T follicular helper cell (primary cell): ENCODE measurements at places on chromosomes 6 and 20.

DNA sequence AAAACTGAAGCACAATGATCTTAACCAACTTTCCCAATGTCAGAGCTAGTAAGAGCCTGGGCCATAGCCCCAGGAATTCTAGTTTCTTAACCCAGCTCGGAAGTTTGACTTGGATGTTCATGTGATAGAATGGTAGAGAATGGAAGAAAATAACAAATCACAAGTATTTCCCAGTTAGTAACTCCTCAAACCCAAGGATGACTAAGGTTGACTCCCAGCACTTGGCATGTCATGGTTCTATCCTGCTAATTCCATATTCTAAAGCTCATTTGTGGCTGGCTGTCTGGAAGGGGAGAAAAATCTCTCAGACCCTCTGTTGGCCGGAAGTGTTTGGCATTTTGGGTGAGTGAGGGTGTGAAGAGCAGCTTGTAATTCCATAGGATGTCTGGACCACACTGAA, 248.7 kb downstream of the RFPL4B start:
- no peak for DNase-seq

- no peak for DNase-seq
Observed at GRCh38 chr6:130970839-130971410, 92.1 kb downstream of the EPB41L2 start.

DNA sequence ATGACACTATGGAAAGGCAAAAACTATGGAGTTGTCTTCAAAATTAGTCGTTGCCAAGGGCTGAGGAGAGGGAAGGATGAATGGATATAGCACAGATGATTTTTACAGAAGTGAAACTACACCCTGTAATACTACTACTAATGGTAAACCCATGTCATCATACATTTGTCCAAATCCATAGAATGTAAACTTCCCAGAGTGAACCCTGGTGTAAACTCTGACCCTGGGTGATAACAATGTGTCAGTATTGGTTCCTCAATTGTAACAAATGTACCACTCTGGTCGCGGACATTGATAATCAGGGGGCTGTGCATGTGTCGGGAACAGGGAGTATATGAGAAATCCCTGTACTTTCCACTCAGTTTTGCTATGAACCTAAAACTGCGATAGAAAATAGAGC, 72.2 kb downstream of the CNBD2 start:
- DNase-seq, result no peak

- no peak for DNase-seq
Observed at GRCh38 chr6:105488516-105489215, 85.8 kb upstream of the PREP start.

GRCh38 chr20:13041574-13042457, 33.0 kb downstream of the SPTLC3 start:
- no peak for DNase-seq

DNA sequence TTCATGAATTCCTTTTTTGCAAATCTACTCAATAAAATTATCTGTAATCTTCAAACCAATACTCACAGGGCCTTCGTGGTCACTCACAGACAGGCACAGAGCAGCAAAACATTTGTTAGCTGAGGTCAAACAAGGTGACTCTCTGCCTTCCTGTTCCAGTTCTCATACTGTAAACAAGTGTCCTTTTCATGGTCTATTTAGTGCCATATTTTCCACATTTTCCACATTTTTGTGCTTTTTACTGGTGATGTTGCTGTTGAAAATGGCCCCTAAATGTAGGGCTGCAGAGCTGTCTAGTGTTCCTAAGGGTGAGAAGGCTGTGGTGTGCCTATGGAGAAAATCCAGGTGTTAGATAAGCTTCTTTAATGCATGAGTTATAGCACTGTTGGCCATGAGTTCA, 133.1 kb upstream of the COL21A1 start:
- no peak for DNase-seq

DNA sequence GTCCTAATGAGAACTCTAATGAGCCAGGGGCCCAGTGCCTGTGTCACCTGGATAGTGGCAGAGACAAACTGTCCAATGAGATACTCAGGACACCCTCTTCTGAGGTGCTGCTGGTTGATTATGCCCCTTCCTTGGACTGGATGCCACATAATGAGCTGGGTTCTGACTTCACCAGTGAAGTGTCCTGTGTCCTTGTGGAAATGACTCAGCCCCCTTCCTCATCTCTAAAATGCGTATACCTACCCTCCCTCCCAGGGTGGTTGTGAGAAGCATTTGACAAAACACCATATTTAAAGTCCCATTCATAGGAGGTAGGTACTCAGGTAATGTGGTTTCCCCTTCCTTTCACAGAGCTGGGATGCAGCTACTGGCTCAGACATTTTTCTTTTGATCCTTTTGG, 28.4 kb upstream of the RNF24 start:
- DNase-seq, result no peak

DNA sequence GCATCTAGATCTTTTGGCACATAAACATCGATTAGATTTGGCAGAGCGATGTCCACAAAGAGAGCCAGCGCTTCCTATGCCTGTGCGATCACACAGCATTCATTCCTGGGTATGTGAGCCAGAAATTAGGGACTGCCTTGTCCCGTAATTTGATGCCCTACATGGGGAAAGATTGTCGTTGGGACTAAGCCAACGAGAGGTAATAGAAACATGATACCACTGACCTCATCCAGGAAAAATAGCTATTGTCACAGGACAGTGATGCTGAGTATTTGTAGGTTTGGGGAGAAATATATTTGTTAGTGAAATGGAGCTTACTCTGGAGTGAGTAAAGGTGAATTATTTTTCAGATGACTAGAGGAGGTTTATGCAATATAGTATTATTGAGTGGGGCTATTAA, 154.0 kb downstream of the TSHZ2 start:
- no peak for DNase-seq

DNA sequence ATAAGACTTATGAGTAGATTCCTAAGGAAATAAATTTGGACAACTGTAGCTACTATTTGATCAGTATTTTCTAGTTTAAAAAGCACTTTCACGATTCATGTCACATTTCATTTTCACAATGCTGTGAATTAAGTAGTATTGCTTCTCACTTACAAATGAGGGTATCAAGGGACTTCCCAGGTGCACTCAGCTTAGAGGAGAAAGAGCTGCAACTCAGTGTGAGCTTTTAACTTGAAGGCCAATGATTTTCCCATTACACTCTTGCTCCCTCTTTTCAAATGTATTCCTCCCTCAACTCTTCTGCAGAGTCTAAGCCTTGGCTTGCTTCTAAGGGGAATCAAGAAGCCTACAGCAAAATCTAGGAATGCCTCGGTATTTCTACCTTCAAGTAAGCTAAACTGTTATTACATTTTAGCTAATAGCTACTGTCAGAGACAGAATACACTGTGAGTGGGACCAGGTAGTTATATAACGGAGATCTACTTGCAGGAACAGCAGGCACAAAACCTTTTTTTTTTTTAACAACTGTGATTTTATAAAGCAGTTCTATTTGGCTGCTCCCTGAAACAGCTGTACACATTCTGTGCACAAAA, 339.0 kb downstream of the SYNE1 start:
- DNase-seq, result no peak

- no peak for DNase-seq
Observed at GRCh38 chr20:23178806-23179205, 92.7 kb upstream of the CD93 start.

DNA sequence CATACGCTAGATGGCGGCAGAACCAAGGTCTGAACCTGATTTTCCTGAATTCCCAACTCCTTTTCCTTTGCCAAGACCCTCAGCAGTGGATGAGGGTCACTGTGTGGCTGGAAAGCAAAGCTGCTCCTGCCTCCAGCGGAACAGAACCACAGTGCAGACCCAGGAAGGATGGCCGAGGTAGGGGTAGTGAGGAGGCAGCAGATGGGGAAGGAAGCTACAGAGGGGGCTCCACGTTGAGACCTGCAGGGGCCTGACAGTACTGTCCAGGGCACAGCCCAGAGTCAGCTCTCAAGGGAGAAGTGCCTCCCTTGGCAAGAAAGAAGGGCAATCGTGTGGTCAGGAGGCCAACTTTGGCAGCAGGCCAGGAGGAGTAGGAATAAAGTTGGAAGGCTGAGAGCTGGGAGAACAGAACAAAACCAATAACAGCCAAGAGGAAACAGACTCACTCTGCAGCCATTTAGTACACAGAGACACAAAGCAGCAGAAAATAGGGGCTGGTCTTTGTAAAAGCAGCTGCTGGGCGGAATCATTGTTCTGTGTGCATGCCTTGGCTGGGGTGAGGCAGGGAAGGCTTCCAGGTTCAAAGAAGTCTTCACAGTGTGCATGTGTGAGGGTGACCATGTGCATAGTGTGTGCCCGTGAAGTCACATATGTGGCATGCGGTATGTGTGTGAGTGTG, 3.1 kb downstream of the GABRR2 start:
- no peak for DNase-seq

DNA sequence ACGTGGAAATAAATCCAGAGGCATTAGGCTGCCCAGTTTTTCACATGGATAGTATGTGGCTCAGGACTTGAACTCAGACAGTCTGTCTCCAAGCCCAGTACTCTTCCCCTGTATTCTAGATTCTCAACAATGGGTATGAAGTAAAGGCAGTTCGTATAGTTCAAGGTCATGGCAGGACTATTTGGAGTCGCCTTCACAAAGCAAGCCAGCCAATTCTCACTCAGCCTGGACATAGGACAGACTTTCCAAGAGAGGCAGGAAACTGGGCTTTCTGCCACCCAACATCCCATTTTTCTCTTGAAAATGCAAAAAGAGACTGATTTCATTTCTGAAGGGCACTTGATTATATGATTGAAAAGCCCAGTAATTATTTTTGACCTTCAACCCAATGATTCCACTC, 111.0 kb downstream of the EDN1 start:
- DNase-seq, result no peak

DNA sequence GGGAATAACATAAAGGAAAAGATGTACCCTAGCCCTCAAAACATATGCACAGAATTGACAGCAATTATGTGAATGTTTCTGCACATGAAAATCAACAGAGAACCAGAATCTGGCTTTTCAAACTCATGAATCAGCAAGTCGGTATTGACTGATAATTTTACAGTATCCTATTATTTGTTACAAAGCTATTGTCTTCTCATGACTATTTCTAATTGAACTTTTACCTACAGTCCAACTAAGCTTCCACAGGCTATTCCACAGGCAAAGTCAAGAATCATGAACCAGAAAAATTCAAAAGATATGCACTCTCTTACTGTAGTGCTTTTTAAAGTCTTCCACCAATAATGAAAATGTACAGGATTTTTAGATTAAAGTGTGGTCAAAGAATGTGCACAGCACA, 49.1 kb upstream of the DST start:
- DNase-seq, result no peak

DNA sequence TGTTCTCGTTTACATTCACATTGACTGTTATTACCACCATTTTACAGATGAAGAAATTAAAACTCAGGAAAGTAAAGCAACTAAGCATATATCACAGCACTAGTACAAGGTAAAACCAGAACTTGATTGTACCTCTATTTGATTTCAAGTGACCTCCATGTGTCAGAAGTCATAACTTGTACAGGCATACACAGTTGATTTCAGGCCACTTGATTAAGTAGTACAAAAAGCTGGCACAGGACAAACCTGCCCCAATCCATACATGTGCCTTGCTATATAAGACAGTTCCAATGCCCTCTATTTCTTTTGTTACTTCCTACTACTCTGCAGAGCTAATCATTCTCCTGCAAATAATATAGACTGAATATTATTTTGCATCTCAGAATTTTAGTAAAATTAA, 58.8 kb upstream of the VGLL2 start:
- no peak for DNase-seq

GRCh38 chr6:150560884-150561219, 38.8 kb upstream of the PLEKHG1 start:
- DNase-seq, result no peak

- DNase-seq, result no peak
Observed at GRCh38 chr20:47016068-47016664, 121.5 kb downstream of the EYA2 start.

GRCh38 chr6:45557454-45557853, 179.7 kb upstream of the SUPT3H start:
- no peak for DNase-seq

- DNase-seq, result no peak
Observed at GRCh38 chr20:44832724-44833123, 22.4 kb upstream of the RIMS4 start.

DNA sequence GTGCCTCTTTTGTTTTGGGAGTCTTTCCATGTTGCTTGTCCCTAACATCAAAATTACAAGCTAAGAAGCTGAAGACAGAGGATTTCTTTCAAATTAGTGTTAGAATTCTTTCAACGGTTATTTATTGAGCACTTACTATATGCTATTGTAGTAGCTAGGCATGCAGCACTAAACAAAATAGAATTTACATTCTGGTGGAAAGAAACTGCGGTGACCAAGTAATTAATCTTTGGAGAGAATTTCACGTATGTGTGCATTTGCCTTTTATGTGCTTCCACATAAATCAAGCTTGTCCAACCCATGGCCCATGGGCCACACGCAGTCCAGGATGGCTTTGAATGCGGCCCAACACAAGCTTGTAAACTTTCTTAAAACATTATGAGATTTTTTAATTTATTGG, 33.0 kb upstream of the DUSP22 start:
- no peak for DNase-seq

DNA sequence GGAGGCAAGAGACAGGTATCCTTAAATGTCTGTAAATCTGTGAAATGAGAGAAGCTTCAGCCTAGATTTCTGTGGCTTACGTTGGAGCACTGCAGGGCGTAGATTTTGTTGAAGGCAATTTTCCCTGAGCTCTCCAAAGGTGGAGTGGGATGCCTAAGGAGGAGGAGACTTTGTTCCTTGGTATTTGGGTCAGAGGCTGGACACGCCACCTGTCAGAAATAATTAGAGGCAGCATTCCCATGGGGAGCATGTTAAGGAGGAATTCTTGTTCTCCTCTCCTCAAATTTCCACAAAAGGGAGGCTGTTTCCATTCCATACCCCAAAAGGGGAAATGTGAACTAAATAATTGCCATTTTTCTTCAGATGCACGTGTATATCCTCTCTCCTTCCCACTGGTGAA, 11.1 kb upstream of the SCGN start:
- DNase-seq, result no peak

DNA sequence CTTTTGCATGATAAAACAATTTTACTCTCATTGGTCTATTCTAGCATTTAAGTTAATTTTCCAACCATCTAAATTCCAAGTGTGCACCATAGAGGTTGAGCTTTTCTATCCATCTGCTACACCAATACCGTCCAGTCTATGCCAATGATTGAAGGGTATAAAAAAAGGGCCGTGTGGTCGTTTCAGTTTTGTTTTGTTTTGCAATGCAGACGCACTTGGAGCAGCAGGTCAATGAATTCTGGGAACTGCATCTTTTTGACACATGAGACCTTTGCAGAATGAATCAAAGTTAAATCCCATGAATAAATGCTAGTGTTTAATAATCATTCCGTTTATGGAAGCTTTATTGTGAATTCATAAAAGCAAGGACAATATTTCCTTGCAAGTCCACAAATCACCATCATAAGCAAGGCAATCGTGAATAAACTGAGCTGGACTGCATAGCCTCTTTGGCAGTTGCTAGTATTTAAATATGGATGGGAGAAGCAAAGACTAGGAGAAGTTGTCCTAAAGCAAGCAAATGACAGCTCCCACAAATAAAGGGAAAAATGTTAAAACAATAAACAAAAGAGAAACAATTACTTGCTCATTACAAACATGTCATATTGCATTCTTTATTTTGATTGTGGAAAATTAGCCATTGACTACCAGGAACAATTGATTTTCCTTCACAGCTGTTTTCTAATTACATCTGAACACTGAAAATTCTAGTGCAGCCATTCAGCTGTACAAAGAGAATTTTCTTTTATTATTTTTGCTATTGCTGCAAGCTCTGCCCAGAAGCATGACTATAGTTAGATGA, 649.7 kb upstream of the GJE1 start:
- DNase-seq, result no peak
